ENCODE measurements at places on chromosomes 13 and 19.

GRCh38 chr19:41403181-41403970 is 5.8 kb downstream of the BCKDHA start:
- DNase-seq: no peak

GRCh38 chr13:106533943-106534638 is 1.4 kb downstream of the EFNB2 start:
- DNase-seq: peak; percentile 72

GRCh38 chr19:19461306-19461670 is 54.1 kb downstream of the TSSK6 start:
- DNase-seq: no peak

- DNase-seq: no peak
Measured at GRCh38 chr19:4993683-4994082, 24.8 kb downstream of the KDM4B start.

GRCh38 chr19:34904664-34905527 is 21.8 kb upstream of the ZNF30 start:
- DNase-seq: no peak

GRCh38 chr13:113427562-113428468 is 25.5 kb downstream of the ADPRHL1 start:
- no peak for DNase-seq

DNA sequence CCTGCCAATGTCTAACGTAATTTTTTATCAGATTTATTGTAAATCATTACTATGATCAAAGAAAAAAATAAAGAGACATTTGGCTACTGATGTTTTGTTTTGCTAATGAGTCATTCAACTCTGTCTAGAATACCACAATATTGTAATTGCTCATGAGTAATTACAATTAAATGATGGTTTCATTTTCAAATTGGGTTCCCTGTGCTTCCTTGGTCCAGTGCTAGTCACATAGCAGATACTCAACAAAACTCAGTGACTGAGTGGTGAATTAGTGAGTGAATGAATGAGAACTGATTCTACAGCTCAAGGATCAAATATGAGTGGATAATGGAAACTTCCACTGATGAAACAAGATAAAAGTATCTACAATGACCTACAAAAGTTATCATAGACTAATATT is 304.7 kb downstream of the POU4F1 start:
- DNase-seq: peak; percentile 4

- no peak for DNase-seq
Measured at GRCh38 chr13:32340914-32341313, 25.6 kb downstream of the BRCA2 start.

- DNase-seq: peak; percentile 27
Measured at GRCh38 chr19:13526552-13526951, 20.3 kb upstream of the CACNA1A start.

- DNase-seq: no peak
Measured at GRCh38 chr13:22929381-22930126, 251.2 kb upstream of the SGCG start.

- DNase-seq: no peak
Measured at GRCh38 chr13:110136660-110137585, 170.0 kb downstream of the COL4A1 start.

DNA sequence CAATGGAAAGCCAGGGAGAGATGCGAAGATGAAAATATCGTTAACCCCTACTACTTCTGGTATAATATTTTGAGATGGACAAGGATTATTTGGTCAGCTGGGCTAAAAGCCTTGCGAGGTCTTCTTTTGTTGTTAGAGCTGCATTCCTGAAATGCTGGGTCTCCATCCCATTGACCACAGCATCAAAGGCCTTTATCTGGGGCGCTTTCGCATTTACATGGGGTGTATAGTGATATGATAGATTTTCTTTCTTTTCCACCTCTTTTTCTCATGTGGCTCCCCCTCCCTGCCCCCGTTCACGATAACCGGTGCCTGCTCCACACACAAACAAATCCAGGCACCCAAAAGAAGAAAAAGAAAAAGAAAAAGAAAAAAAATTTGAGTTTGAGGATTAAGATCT is 77.5 kb downstream of the ZNF536 start:
- no peak for DNase-seq

- DNase-seq: no peak
Measured at GRCh38 chr13:18996627-18997051, 185.0 kb downstream of the TUBA3C start.

DNA sequence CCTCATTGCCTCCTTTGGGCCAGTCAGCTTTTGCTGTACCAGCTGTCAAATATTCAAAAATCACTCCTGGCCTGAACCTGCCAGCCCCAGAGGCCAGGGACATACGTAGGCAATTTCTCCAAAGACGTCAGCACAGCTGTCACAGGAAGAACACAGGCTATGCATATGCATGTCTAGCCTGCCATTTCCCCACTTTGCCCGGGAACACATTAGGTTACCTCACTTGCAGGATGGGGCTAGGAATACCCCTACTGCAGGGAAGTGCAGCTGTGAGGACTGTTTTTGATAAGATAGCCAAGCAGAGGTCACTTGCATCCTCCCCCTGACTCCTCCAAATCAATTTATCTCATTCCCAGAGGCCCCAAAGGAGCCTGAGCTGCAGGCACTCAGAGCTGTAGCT is 2.8 kb downstream of the ZNF667 start:
- DNase-seq: no peak

DNA sequence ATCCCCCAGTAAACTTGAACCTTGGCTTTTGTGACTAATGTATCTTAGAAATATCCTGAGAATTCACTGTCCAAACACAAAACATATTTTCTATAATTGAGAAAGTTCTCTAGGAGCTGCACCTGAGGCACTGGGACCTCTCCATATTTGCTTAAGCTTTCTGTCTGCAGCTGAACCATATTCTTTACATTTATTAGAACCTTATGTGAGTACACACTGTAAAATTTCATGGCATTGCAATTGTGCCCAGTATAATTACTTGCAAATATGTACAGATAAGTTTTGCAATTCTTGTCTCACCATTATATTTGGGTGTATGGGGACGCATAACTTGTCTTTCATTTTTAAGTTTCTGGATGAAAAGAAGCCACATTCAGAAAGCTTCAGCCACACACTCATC is 280.7 kb upstream of the KLHL1 start:
- no peak for DNase-seq

DNA sequence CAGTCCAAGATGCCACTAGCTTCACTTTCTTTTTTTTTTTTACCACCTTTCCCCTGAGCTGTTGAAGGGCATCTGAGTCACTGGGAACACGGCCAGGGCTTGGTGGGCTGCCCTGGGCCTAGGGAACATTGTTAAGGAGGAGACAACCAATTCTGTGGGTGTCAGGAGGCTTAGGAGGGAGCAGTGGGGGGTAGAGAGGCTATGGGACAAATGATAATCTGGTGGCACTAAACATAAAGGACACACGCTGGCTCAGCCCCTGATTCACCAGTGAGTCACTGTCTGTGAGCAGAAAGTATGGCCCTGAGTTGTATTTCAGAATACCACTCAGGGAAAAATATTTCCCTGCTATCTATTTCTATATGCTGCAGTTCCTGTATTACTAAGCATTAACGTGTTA is 207.8 kb downstream of the DCLK1 start:
- peak; percentile 63 for DNase-seq

- DNase-seq: no peak
Measured at GRCh38 chr13:26517936-26518335, 39.5 kb upstream of the WASF3 start.

Measured in EL (cell line).